ENCODE measurements at places on chromosomes 7 and 10.

GRCh38 chr7:36986948-36987724, 262.8 kb upstream of the AOAH start:
- no peaks in the 10 kb centered on the region for H3K27me3 ChIP-seq
- H3K4me1 ChIP-seq, result no peaks in the 10 kb centered on the region
- H3K27ac ChIP-seq, result no peak overlapping the region
- H3K4me3 ChIP-seq, result no peak overlapping the region
- peak; percentile 63 for DNase-seq

- peak overlapping the region; percentile 98 for H3K27ac ChIP-seq
- H3K4me1 ChIP-seq, result peaks cover 18% of the 10 kb centered on the region
- H3K4me3 ChIP-seq, result peak overlapping the region; percentile 67
Observed at GRCh38 chr10:125158601-125159485, 1.5 kb downstream of the CTBP2 start.

DNA sequence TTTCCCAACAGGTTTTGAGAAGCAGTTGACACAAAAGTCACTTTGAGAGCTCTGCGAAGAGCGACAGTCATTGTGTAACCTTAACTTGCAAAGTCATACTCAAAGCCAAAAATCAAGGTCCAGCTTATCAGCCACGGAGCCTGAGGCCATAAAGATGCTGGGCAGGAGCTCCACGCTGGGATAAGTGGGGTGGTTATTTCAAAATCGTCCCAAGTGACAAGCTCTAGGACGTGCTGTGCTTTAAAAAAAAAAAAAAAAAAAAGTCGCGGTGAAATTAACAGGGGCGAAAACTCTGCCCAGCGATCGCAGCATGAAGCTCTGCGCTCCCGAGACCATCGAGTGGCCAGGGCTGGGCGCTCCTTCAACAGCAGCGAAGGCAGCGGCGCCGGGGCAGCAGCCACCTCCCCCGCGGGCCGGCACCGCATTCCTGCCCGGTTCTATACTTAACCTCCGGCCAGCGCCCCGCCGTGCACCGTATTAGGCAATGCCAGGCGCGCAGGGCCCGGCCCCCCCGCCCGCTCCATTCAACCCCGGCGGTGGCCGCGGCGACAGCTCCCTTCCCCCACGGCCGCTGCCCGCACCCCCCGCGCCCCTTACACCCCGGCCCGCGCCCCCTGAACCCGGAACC, 657 bp downstream of the HACD1 start:
- H3K27ac ChIP-seq, result peak overlapping the region; percentile 53
- DNase-seq, result peak; percentile 87
- H3K4me3 ChIP-seq, result no peak overlapping the region
- H3K36me3 ChIP-seq, result no peaks in the 10 kb centered on the region
- no peaks in the 10 kb centered on the region for H3K27me3 ChIP-seq
- H3K4me1 ChIP-seq, result no peaks in the 10 kb centered on the region

- no peaks in the 10 kb centered on the region for H3K4me1 ChIP-seq
- H3K36me3 ChIP-seq, result no peaks in the 10 kb centered on the region
- DNase-seq, result no peak
- no peak overlapping the region for H3K4me3 ChIP-seq
Observed at GRCh38 chr7:14309432-14309831, 320.0 kb upstream of the ETV1 start.

- H3K27ac ChIP-seq, result no peak overlapping the region
- H3K4me3 ChIP-seq, result no peak overlapping the region
- H3K4me1 ChIP-seq, result no peaks in the 10 kb centered on the region
- no peak for DNase-seq
- no peaks in the 10 kb centered on the region for H3K36me3 ChIP-seq
Observed at GRCh38 chr10:70596860-70597809, 5.4 kb downstream of the PRF1 start.

DNA sequence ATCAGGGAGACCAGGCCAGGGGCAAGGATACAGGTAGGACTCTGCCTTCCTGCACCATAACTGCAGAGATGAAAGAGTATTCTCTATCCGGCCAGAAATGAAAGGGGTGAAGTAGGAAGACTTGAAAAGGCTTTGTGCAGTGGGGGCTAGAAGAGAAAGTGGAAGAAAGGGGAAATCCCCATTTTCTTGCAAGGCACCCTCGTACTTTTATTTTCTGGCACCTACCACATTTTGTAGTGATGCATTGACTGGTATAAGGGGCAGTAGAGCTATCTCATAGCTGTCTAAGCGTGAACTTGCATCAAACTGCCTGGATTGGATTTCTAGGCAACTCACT, 752 bp upstream of the CAMK2G start:
- H3K4me1 ChIP-seq, result no peaks in the 10 kb centered on the region
- no peak overlapping the region for H3K27ac ChIP-seq
- H3K36me3 ChIP-seq, result no peaks in the 10 kb centered on the region
- H3K27me3 ChIP-seq, result no peaks in the 10 kb centered on the region
- no peak for DNase-seq

GRCh38 chr10:102753718-102754117, 10.0 kb downstream of the WBP1L start:
- H3K27ac ChIP-seq, result peak overlapping the region; percentile 50
- DNase-seq, result no peak
- H3K36me3 ChIP-seq, result no peaks in the 10 kb centered on the region
- no peaks in the 10 kb centered on the region for H3K27me3 ChIP-seq

- no peaks in the 10 kb centered on the region for H3K27me3 ChIP-seq
- H3K4me1 ChIP-seq, result no peaks in the 10 kb centered on the region
- DNase-seq, result no peak
- no peaks in the 10 kb centered on the region for H3K36me3 ChIP-seq
- no peak overlapping the region for H3K4me3 ChIP-seq
Observed at GRCh38 chr7:69104023-69104422, 494.3 kb upstream of the AUTS2 start.

DNA sequence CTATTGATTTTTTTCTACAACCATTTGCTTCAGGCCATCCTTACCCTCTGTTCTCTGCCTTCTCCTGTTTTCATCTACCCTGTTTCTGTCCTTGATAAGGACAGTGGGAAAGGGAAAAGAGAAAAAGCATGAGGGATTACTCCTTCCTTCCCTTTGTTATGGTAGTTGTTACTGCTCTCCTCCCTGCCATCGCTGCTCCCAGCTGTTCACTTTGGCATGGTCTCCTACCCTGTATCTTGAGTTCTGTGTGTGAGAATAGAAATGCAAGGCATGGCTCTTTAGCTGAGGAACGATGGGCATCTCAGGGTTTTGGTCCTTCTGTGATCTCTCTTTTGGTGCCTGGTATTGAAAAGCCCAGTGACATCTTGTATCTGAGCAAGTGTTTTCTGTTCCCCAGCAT, 6.4 kb downstream of the CCSER2 start:
- no peaks in the 10 kb centered on the region for H3K36me3 ChIP-seq
- DNase-seq, result no peak
- H3K27ac ChIP-seq, result no peak overlapping the region
- no peak overlapping the region for H3K4me3 ChIP-seq
- no peaks in the 10 kb centered on the region for H3K27me3 ChIP-seq

DNA sequence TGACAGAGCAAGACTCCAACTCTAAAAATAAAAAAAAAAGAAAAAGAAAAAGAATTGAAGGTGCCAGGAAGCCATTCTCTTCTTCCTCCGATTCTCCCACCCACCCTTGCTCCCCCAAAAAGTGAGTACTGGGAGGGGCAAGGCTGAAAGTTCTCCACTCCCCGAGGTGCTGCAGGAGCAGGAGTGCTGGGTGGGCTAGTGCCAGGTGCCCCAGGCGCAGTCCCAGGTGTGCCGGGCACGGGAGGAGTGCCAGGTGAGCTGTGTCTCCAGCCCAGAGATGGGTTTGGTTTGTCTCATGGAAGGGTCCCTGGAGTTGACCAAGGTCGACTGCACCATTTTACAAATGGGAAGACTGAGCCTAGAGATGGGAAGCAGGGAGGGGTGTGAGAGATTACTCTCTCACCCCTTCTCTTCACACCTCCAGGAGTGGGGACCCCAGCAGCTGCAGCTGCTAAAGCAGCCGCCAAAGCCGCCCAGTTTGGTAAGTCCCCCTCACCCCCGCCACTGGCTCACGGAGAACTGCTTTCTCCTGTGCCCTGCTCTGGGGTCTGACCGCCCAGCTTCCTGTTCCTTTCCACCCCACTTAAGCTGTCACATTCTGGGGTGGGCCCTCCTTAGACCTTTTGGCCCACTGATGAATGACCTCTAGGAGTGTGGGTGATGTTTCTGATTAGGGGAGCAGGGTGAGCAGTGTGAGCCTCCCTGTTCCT, 26.2 kb upstream of the LIMK1 start:
- H3K4me1 ChIP-seq, result peaks cover 6% of the 10 kb centered on the region
- no peaks in the 10 kb centered on the region for H3K27me3 ChIP-seq

GRCh38 chr10:69315610-69316312, 37.5 kb downstream of the HK1 start:
- H3K4me1 ChIP-seq, result peaks cover 11% of the 10 kb centered on the region
- no peak overlapping the region for H3K27ac ChIP-seq
- no peaks in the 10 kb centered on the region for H3K27me3 ChIP-seq
- H3K4me3 ChIP-seq, result no peak overlapping the region
- DNase-seq, result no peak

DNA sequence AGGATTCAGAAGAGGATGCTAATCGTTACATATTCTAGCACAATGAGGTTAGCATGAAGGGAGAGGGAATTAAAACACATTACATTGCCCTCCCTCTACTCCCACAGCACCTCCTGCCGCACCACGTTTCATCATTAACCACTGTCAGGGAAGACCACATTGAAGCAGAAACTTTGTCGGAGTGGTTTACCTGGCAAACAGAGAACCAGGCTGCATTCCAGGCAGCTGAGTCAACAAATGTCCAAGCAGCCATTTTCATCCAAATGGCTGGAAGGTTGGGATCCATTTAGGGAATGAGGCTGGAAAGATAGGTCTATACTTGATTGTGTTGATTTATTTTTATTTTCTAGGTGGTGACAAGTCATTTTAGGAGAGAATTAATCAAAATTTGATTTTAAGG, 273.6 kb downstream of the DYNC1I1 start:
- no peak overlapping the region for H3K4me3 ChIP-seq
- peak; percentile 8 for DNase-seq
- H3K27ac ChIP-seq, result no peak overlapping the region
- H3K36me3 ChIP-seq, result no peaks in the 10 kb centered on the region
- H3K27me3 ChIP-seq, result no peaks in the 10 kb centered on the region

DNA sequence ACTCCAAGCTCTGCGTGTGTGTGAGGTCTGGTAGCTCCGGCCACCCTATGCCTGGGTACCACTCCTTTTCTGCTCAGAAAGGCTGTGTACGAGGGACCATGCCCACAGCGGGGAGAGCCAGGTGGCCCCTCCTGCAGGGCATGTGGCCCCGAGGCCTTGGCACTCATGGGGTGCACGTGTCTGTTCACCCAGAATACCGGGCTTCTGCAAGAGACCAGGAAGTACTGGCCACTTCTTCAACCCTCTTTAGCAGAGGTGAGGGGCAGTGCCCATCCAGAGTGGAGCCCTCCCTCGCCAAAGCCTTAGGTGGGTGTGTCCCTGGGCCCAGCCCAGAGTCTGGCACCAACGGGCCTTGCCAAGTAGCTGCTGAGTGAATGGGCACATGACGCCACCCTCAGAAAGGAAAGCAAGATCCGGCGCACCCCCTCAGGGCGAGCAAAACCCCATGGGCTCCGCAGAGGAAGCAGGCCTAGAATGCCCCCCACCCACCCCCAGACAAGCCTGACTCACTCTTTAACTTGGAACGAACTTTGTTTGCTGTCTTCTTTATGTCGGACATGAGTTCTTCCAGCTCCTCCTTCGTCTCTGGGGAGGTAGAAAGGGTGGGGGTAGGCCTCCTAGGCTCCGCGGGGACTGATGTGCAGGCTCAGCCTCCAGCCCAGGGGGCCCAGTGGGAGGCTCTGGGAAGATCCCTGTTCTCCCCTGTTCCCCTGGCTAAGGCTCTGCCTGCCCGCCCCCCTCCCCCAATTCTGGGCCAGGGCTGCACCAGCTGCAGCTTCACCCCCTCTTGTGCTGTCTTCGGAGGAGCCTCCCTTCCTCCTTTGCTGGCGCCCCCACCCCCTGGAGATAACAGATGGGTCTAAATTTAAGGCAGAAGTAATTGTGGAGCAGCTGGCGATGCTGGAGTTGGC, 14.6 kb downstream of the STX1A start:
- no peak overlapping the region for H3K4me3 ChIP-seq
- H3K36me3 ChIP-seq, result no peaks in the 10 kb centered on the region
- no peak for DNase-seq
- H3K27ac ChIP-seq, result no peak overlapping the region
- no peaks in the 10 kb centered on the region for H3K27me3 ChIP-seq
- H3K4me1 ChIP-seq, result no peaks in the 10 kb centered on the region

DNA sequence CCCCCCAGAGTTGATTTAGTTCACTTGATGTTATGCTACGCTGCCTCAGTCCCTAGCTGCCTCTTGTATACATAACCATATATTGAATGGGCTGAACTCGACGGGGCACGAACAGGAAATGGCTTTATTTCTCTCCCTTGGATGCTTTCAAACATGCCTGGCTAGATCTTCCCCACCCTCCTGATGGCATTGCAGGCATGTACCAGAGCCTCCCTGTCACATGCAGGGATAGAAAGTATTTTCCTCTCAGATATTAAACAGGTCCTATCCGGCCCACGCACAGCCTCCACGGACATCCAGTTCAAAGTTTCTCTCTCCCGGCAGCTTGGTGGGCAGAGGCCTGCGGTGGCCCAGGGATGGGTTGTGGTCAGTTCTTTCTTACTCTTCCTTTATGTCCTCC, 422.1 kb downstream of the RPS24 start:
- no peaks in the 10 kb centered on the region for H3K27me3 ChIP-seq
- H3K4me1 ChIP-seq, result no peaks in the 10 kb centered on the region
- H3K27ac ChIP-seq, result no peak overlapping the region
- DNase-seq, result no peak
- H3K36me3 ChIP-seq, result no peaks in the 10 kb centered on the region

- H3K4me1 ChIP-seq, result peaks cover 11% of the 10 kb centered on the region
- no peaks in the 10 kb centered on the region for H3K36me3 ChIP-seq
- H3K4me3 ChIP-seq, result peak overlapping the region; percentile 7
- peak overlapping the region; percentile 96 for H3K27ac ChIP-seq
- peak; percentile 95 for DNase-seq
Observed at GRCh38 chr7:95608359-95609173, 12.2 kb upstream of the PDK4 start.

DNA sequence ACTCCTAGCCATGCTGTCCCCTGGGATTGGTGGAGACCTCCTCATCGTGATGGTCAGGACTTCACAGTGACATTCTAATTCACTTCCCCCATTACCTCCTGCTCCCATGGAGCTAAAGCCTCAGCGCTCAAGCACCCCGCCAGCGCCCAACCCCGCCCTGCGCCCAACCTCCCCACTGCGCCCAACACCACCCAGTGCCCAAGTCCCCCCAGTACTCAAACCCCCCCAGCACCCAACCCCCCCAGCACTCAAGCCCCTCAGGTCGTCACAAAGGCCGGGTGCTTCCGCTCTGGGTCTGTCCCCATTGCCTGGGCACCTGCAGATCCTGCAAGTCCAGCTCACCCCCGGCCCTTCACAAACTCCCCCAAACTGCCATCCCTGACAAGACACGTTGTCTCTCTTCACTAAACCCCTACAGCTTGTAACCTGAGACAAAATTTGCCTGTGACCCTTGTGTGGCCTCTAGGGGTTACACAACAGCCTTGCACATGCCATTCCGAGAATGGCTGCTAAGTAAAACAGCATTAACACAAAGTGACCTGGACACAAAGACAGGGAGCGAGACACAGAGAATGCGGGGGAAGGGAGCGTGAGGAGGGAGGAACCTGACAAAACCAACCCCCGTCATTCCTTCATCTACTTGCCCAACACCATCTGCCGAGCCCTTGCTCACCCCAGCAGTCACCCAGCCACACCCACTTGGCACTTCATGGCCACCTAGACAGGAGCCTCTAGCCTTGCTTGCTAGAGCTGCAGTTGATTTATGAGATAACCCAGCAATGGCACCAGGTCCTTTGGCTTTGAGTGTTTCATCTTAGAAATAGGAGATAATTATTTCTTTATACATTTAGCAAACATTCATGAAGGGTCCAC, 107.8 kb downstream of the ADARB2 start:
- no peaks in the 10 kb centered on the region for H3K27me3 ChIP-seq
- peak; percentile 18 for DNase-seq
- no peaks in the 10 kb centered on the region for H3K4me1 ChIP-seq
- H3K4me3 ChIP-seq, result no peak overlapping the region
- H3K36me3 ChIP-seq, result no peaks in the 10 kb centered on the region

Measured in kidney (tissue), 22 donors.